Anterior cingulate cortex (tissue), 58 donors: ENCODE measurements at places on chromosomes 2 and 18.
A peak's percentile ranks its signal among the peaks of the same experiment; 100 is the strongest.

DNA sequence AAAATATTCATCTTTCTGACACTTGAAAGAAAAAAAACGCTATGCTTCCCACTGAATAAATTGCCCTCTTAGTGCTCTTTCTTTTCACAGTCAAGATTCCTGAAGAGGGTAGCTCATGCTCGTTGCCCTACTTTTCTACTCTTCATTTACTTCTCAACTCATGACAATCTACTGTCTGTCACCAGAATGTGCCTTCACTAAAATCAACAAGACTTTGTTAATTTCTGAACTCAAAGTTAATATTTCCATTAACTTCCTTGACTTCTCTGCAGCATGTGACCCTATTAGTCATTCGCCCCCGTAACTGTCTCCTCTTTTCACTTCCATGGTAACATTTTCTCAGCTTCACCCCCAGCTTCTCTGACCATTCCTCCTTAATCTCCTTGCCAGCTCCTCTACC lies 98.9 kb upstream of the MAPRE2 start:
- DNase-seq, result no peak

- DNase-seq, result no peak
Measured at GRCh38 chr2:188762151-188762550, 212.0 kb upstream of the COL3A1 start.

DNA sequence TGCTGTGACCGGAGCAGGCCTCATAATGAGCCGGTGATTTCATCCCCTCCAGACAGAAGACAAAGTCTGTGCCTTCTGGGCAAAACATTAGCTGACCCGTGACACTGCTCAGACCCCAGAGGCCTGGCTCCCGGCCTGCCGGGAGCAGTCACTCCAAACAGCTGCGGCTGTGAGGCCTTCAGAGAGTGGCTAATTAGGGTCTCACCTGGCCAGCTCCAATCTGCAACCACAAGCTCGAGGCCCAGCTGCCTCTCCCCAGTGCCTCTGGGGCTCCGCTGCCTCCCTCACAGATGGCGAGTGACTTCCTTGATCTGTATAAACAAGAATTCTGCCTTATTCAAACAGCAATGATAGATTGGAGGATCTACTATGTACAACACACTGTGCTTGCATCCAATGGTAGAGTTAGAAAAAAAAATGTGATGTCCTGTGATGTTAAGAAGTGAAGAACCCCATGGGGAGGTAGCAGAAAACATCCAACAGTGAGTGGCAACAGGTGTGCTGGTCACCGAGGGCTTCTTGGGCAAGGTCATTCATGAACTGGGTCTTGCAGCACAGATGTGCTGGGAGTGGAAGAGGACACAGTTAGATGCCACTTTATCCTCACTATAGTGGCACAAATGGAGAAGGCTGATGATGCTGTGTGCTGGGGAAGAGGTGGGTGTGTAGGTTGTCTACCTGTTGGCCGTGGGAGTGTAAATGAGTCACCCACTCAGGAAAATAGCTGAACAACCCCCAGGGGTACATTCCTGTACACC lies 98.2 kb upstream of the ASAP2 start:
- DNase-seq, result no peak

- DNase-seq, result no peak
Measured at GRCh38 chr2:70596293-70596692, 42.7 kb upstream of the TGFA start.

GRCh38 chr18:24009651-24010333 lies 4.8 kb upstream of the TTC39C start:
- DNase-seq, result no peak

DNA sequence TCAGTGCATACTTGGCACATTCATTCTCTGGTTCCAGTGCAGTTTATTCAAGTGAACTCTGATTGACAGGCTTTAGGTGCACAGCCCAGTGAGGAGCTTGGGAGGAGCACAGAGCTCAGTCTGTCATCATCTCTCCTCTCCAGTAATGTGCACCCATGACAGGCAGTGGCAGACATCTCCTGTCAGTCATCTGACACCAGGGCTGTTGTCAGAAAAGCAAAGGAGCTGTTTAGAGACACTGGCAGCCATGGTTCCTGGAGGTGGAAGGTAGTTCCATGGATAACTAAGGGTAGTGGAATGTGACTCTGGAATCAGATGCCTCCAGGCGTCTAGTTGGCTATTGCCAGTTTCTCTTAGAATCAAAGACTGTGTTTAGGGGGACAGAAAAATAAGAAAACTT lies 308.8 kb downstream of the DCDC2C start:
- DNase-seq, result no peak

GRCh38 chr2:79388024-79388423 lies 124.8 kb upstream of the CTNNA2 start:
- DNase-seq, result no peak

DNA sequence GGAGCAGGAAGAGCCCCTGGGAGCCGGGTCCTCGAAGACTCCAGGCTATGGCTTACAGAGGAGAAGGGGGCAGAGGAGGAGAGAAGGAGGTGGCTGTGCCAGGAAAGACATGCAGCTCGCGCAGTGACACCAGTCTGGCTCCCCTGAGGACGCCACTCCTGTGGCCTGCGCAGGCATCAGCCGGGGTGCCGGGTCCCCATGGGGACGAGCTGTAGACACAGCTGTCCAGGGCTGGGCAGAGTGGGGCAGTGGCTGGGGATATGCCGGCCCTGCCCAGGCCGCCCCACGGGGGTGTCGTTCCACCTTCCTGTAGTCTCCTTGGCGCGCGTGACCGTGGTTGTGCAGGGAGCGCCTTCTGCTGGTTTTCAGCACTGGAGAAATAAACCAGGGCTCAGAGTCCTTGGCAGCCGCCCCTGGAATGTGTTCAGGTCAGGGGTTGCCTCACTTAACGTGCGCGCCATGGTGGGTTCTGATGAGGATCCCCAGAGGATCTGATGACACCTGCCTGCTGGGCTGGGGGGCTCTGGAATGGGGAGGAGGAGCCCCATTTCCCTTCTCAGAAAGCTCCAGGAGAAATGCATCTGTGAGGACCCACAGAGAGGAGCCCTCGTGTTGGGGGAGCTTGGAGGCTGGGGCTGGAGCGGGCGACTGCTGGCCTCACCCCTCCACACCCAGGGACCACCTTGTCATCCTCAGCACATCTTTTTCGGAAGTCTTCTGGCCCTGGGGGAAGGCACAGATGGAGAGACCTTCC lies 26.7 kb downstream of the RAMP1 start:
- DNase-seq, result no peak

- DNase-seq, result no peak
Measured at GRCh38 chr2:27885234-27885633, 5.0 kb downstream of the RBKS start.

DNA sequence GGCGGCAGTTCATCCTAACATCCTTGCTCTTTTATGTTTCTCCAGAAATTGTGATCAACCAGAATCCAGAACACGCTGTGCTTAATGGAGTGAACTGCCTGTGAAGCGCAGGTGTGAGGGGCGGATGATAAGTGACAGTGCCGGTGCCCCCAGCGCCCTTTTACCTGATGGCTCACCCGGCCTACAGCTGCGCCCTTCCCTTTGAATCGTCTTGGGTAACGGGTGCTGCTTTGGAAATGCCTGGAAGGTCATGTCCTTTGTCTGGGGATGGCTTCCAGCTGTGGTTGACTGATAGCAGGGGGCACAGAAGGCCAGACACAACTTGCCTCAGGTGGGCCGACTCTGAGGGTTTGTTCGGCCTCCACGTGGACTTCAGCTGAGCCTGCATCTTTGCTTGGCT lies 119.4 kb downstream of the LPIN1 start:
- DNase-seq, result no peak

- DNase-seq, result no peak
Measured at GRCh38 chr2:145399131-145399530, 879.2 kb upstream of the ZEB2 start.

- DNase-seq, result no peak
Measured at GRCh38 chr2:1738646-1739302, 5.5 kb downstream of the PXDN start.

DNA sequence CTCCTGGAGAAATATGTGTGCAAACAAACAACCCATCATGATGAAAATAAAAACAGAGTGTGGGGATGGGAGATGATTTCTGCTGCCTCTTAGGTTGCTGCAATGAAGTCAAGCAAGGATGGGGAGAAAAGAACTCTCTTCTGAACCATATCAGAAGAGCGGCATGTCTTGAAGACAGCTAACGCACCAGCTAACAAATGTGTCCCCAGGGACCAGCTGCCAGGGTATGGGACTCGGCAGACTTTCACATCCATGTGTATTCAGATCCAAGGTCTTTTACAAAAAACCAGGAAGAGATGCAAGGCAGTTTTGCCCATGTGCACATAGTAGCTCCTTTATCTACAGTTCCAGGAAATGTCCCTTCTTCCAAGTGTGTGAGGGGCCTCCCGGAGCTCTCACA lies 125.4 kb downstream of the CLIP4 start:
- DNase-seq, result no peak

DNA sequence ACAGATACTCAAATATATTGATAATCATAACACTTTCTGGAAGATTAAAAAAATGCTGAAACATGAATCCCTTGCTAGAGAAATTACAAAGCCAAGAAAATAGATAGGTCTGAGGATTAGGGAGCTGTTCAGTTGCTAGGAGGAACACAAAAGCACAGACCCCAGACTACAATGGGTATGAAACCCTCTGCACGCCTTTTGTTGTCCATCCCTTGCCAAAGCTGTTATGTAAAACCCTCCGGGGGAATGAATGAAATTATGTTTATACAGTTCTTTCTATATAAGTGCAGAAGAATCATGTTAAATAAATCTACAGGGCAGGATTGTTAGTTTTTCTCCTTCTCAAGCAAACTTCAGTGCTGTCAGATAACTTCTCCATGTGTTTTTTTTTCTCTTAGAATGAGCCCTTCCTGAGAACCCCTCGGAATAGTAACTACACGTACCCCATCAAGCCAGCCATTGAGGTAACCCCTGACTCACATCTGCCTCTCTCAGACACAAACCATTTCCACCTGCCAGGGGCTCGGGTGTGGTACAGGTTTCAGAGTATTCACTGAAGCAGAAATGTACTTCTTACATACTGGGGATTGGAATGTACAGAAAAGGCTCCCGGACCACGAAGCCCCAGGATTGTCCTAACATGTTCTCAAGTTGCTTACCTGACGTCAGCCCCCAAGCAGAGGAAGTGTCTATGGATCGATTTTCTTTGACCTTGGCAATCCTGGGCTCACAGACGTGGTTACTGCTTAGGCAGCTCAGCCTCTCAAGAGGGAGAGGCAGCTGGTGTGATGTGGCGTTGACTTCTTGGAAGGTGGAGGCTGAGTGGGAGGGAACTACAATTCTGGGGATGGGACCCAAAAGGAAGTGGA lies 118.0 kb downstream of the PLB1 start:
- no peak for DNase-seq

- DNase-seq, result no peak
Measured at GRCh38 chr2:139617747-139618146, 837.6 kb upstream of the NXPH2 start.

DNA sequence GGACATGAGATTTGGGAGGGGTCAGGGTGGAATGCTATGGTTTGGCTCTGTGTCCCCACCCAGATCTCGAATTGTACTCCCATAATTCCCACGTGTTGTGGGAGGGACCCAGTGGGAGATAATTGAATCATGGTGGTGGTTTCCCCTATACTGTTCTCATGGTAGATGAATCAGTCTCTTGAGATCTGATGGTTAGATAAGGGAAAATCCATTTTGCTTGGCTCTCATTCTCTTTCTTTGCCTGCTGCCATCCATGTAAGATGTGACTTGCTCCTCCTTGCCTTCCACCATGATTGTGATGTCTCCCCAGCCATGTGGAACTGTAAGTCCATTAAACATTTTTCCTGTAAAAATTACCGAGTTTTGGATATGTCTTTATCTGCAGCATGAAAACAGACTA lies 80.9 kb upstream of the GALNT5 start:
- DNase-seq, result no peak

- DNase-seq, result peak; percentile 17
Measured at GRCh38 chr2:196587056-196587455, 52.5 kb upstream of the CCDC150 start.

- no peak for DNase-seq
Measured at GRCh38 chr18:9612977-9613376, 1.4 kb downstream of the PPP4R1 start.

DNA sequence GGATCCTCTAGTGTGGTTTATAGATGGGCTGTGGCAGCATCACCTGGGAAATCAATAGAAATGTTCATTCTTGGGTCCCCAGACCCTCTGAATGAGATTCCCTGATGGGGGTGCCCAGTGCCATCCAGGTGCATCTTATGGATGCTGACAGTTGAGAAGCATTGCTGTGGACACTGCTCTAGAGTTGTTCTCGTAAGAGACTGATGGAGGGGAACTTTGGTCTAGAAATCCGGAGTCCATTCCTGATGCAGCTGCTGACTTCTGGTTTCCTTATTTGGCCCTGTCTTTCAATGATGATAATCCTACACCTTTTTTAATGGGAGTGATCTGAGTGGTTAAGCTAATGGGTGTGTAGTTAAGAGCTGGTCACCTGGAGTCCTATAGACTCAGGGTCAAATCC lies 28.3 kb upstream of the E2F6 start:
- no peak for DNase-seq

GRCh38 chr2:130972410-130972809 lies 120.8 kb downstream of the FAM168B start:
- no peak for DNase-seq

DNA sequence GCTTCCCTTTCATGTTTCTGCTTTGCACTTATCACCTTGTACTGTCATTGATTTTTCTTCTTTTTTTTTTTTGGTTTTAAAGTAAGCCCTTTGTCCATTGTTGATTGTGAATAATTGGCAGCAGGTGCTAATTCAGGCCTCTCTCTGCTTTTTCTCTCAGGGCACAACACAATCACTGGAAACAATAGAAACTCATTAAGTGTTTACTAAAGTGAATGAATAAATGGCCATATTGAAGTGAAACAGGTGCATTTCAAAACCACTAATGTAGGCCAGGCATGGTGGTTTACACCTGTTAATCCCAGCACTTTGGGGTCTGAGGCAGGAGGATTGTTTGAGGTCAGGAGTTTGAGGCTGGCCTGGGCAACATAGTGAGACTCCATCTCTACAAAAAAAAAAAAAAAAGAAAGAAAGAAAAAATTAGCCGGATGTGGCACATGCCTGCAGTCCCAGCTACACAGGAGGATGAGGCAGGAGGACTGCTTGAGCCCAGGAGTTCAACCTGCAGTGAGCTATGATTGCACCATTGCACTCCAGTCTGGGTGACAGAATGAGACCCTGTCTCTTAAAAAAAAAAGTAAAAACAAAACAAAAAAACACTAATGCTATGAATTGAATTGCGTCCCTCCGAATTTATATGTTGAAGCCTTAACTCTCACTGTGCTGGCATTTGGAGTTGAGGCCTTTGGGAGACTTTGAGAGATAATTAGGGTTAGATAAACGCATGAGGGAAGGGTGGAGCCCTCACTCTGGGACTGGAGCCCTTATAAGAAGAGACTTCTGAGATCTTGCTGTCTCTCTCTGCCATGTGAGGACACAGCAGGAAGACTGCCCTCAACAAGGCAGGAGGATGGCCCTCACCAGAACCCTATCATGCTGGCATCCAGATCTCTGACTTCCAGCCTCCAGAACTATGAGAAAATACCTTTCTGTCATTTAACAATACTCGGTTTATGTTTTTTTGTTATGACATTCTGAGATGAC lies 19.9 kb downstream of the SLC38A11 start:
- no peak for DNase-seq

- DNase-seq, result no peak
Measured at GRCh38 chr2:179443180-179443579, 178.5 kb upstream of the SESTD1 start.

- DNase-seq, result no peak
Measured at GRCh38 chr18:65329010-65329409, 421.8 kb upstream of the CDH7 start.

GRCh38 chr18:58516514-58517285 lies 112.2 kb downstream of the ALPK2 start:
- no peak for DNase-seq
